ENCODE measurements at places on chromosomes 2 and 18.
A peak's percentile ranks its signal among the peaks of the same experiment; 100 is the strongest.

DNA sequence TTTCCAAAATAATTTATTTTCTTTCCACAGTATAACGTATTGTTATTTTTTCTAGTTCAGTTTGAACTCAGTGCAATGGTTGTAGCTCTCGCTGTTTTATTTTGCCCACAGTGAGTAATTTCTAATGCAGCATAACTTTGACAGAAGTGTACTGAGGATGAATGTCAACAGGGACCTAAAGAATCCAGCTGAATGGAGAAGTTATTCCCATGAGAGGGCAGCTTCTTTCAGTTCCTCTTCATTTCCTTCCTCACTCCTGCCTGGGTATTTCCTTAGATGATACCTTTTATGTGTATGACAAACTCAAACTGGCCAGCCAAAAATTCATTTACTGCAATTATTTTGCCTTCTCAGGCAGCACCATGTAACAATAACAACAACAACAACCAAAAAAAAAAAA is 1223.1 kb upstream of the ZEB2 start:
- DNase-seq: no peak

DNA sequence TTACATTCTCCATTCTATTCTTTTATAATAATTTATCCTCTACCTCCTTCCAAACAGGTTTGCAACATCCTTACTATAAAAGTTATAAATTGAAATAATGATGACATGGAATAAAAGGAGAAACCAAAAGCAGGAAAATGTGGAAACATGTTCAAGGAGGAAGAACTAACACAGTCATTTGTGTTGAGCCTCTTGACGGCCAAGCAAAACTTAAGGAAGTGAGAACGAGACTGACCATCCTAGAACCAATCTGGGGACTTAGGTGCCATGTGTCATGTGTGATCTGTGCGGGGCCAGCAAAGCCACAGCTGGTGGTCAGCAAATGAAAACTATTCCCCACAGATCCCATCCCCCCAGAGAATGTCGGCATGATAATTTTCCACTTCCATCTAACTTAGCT is 25.6 kb upstream of the FAM124B start:
- no peak for DNase-seq

GRCh38 chr18:24220318-24220688 is 81.4 kb downstream of the CABYR start:
- no peak for DNase-seq

- DNase-seq: peak; percentile 19
Observed at GRCh38 chr18:46174342-46175041, 70.3 kb downstream of the HAUS1 start.

DNA sequence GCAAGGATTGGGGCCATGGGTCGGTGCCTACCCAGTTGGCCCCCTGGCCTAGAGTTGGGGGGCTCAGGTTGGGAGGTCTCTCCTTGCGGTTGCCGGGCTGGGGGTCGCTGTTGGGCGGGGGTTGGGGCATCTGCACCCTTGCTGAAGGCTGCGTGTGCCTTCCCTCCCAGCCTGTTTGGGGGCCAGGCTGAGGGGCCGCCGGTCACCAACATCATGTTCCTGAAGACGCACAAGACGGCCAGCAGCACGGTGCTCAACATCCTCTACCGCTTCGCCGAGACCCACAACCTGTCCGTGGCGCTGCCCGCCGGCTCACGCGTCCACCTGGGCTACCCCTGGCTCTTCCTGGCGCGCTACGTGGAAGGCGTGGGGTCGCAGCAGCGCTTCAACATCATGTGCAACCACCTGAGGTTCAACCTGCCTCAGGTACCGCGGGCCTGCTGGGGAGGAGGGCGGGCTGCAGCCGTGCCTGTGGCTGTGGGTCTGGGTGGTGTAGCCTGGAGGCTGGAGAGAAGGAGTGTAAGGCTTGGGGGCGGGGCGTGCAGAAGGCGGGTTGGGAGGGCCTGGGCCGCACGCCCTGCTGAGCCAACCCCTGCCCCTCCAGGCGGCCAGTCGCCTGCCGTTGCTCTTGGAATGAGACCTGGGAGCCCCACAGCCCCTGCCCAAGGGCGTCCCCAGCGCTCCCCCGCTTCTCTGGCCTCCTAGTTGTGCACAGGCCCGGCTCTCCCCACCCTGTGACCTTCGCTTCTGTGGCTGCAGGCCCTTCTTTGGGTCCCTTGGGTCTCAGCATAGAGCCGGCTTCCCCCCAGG is 7.2 kb upstream of the NEU4 start:
- no peak for DNase-seq

DNA sequence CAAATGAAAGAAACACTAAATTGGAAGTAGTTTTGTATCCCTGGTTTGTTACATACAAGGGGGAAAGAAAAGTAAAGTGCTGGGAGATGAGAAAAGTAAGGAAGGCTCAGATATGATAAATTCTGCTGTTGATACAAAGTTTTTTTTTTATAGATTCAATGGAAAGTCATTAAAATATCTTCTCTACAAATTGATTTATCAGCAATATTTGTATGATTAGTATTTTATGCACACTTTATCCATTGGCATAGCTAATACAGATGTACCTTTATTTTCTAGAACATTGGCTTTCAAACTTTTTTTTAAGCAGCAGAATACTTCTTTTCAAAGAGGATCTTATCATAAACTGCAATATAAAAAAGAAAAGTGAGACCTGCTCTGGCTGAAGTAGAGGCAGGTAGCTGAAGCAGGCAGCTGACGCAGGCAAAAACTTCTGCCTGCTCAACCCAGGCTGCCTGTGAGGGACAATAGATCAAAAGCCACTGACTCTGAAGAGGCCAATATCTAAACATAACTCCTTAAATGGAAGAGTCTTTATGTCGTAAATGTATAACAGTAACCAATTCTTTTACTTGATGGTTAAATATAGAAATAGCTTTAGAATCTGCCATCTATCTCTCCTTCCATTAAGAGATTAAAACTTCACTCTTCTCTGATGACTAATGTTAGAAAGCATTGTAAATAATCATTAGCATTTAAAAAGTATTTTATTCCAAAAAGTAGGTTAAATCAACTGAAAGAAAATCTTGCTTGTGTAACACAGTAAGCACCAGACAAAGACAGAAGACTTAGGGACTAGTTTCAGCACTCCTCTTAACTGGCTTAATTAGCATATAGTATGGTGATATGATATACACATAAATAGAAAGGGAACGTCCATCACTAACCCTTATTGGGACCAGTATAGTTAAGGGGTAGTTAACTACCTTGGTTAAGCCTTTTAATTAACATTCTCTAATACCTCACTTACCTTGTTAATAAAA is 174.2 kb downstream of the SLC39A10 start:
- DNase-seq: no peak

GRCh38 chr18:63467699-63468098 is 9.1 kb upstream of the SERPINB5 start:
- no peak for DNase-seq

DNA sequence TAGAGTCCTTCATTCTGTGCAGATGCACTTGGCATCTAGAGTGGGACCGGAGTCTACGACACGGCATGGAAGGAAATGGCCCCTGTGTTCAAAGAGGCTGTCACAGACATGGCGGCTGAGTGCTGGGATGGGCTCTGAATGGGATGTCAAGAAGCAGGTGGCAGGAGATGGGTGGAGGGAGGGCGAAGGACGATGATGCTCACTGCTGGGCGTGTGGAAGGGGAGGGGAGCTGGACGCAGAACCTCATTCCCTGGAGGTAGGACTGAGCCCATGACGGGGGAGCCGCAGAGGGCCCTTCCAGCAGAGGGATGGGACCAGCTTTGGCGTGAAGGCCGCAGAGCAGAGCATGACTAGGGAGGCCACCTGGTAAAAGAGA is 18.8 kb upstream of the ALPI start:
- no peak for DNase-seq

DNA sequence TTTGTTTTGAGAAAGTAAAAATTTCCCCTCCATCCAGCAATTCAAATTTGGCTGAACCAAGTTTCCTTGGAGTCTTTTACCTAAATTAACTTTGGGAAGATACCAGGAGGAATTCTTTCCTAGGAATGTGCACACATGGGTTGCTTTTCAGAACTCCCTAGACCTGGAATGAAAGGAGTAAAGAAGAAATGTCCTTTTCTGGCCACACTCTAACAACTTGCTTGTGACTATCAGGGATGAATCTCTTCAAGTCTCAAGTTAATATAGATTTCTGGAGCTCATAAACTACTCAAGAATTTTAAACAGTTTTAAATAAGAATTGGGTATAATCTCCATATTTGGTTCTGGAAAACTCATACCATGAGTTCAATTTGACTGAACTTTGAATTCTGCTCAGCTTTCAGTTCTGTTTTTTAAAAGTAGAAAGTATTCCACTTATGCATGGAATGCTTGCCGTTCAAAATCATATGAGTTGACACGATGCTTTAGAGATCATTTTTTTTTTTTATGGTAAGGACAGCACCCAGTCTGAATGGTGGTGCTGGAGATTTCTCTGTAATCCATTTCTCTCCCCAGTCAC is 7.7 kb downstream of the RASGRP3 start:
- DNase-seq: no peak

- no peak for DNase-seq
Observed at GRCh38 chr2:204732019-204732418, 186.7 kb downstream of the PARD3B start.

DNA sequence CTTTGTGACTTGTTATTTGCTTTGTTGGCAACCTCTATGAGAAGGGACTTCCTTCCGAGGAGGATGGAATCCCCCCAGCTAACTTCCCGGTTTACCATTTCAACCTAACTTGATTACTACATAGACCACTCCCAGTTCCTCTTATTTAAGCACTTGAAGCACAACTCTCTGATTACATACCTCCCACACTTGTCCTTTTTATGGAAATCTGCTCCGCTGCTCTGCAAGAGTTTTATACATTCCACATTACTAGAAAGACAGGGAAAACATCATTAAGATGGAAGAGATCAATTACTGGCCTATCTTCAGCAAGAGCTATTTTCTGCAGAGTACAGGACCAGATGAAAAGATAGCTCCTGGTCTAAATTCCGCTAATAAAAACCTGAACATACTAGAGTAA is 160.0 kb upstream of the PGAP1 start:
- DNase-seq: no peak

DNA sequence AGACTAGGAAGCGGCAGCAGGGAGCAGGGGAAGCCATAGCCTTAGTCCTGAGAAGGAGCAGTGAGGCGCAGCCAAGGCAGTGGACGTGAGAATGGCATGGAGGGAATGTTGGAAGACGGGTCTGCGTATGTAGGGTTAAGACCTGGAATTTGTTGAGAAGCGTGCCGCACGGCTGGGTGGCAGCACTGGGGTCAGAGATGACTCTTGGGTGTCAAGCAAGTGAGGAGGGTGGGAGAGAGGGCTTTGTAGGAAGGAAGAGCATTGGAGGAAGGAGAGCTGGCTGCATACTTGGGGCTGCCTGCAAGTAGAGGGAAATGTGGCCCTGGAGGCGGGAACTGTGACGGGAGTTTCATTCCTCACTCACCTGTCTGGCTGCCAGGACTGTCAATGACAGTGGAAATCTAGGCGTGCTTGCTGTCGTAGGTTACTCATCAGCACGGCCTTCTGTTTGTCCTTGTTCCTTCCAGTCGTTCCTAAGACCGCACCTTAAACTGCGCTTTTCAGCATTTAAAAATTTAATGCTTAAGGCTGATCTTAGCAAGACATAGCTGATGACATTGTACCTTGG is 108.0 kb downstream of the ITGB1BP1 start:
- DNase-seq: peak; percentile 66

- no peak for DNase-seq
Observed at GRCh38 chr18:69969491-69969890, 21.8 kb upstream of the CD226 start.

DNA sequence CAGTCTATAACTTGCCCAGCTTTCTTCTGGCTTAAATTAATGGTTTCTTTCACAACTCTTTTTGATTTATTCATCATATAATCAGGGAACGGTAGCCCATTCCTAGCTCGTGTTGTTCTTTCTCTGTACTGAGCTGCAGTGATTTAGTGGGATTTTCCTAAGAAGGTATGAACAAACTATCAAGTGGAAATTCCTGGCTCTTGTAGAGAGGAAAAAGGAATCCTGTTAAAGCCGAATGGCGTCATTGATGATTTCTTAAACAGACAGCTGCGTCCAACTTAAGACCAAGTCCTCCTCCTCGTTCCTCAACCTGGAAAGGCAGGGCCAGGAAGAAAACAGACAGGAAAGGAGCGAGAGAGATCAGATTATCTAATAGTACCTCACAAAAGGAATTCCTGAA is 69.2 kb upstream of the CABLES1 start:
- no peak for DNase-seq

DNA sequence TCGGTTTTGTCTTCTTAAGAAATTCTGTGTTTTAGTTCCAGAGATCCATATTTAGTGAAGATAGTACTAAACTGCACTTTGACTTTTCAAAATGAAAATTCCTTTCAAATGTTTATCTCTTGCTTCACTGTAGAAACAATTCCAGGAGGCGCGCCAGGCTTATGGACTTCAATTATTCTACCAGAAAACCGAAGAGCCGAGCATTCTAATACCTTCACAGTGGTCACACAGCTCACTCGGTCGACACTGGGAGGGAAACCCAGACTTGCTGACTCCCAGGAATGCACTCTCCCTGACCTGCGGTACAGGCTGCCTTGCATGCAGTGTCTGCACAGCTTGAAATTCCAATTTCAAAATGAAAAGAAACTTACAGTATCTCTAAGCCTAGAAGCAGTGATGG is 119.9 kb upstream of the PIEZO2 start:
- DNase-seq: no peak

GRCh38 chr18:63567276-63567675 is 19.9 kb upstream of the SERPINB13 start:
- DNase-seq: no peak

- no peak for DNase-seq
Observed at GRCh38 chr18:58290116-58290695, 246.2 kb downstream of the NEDD4L start.

All from renal pelvis (tissue), 12 donors.